Stimulated activated CD4-positive, alpha-beta T cell treated with anti-CD3 and anti-CD28 coated beads, Interleukin-12 subunit alpha, Interleukin-12 subunit beta, amount 100 ng/mL, for 48 hours (primary cell): ENCODE measurements at places on chromosomes 7 and 10.

DNA sequence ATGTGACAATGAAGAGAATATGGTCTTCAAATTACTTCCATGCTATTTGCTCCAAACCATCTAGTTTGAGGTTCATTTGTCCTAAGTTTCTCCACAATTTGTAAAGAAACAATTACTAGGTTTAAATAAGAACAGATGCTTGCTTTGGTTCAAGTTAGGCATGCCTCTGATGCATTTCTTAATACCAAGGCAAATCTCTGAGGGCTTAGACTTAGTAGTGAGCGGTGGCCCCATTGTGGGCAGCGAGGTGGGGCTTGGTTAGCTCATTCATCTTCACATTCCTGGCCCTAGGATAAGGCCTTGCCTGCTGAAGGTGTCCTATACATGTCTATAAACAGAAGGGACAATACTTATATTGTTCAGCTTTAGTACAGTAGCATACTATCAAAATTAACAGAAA, 52.4 kb upstream of the RHEB start:
- no peak for DNase-seq

DNA sequence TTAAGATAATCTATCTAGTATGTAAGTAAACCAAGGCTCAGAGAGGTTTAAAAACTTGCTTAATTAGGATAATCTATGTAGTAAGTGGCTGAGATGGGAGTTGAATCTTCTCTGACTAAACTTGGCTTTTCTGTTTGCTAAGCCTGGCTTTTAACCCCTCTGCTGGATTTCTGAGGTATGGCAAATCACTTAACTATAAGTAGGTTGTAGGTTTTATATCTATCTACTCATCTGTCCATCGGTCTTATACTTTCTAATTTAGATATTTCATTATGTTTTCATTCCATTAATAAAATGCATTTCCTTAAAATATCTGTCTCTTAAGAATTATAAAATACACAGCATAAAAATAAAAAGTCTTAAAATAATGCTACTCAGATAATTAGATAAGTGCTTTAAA, 59.4 kb downstream of the ST7 start:
- no peak for DNase-seq

GRCh38 chr7:155660758-155661093, 16.3 kb downstream of the RBM33 start:
- no peak for DNase-seq

GRCh38 chr7:101869026-101869900, 51.8 kb downstream of the CUX1 start:
- DNase-seq: no peak

DNA sequence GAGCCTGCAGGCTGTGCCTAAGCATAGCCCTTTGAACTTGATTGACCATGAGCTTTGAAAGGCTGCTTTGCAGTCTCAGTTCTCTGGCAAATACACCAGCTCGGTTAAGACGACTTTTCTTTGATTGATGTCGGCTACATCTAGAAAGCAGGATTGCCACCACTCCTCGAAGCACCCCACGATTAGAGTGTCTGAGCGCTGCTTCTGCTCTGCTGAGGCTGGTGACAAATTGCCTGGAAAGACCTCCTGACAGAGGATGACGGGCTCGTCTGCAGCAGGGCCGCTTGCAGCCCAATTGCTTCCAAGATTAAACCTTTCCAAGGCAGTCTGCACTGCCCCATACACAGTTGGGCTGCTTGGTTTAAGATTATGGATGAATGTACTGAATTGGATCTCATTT, 182.0 kb downstream of the CUX1 start:
- no peak for DNase-seq

- DNase-seq: no peak
Measured at GRCh38 chr7:124397134-124397533, 364.3 kb upstream of the TMEM229A start.

DNA sequence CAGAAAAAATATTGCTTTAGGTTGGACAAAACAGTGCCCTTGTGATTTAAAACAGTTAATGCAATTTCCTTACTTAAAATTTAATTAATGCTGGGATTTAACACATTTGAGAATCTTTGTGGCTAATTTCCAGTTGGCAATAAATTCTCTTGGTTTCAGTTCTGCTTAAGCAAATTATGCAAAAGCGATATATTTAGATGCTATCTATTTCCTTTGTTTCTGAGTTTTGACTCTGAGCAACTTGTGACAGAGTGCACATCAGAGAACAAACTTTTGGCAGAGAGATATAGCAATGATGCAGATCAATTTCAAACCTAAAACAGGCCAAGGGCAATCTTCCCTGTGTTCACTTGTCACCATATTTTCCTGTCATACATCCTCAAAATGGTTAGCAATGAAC, 933.6 kb upstream of the ZWINT start:
- no peak for DNase-seq

DNA sequence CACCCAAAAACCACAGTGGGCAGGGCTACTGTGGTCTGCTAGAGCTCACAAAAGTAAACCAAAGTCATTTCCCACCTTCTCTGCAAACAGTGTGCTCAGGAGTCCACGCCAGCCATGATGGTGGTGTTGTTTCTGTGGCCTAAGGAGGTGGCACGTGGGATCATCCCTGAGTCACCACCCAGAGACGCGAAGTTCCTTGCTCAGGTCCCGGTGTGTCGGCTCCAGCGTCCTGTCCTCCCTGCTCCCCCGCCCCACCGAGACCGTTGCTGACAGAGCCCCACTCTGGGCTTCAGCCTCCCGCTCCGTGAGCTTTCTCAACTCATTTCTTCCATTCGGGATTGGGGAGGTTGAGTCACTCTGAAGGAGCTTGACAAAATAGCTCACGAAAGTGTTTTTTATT, 118.7 kb downstream of the NPTX2 start:
- no peak for DNase-seq

DNA sequence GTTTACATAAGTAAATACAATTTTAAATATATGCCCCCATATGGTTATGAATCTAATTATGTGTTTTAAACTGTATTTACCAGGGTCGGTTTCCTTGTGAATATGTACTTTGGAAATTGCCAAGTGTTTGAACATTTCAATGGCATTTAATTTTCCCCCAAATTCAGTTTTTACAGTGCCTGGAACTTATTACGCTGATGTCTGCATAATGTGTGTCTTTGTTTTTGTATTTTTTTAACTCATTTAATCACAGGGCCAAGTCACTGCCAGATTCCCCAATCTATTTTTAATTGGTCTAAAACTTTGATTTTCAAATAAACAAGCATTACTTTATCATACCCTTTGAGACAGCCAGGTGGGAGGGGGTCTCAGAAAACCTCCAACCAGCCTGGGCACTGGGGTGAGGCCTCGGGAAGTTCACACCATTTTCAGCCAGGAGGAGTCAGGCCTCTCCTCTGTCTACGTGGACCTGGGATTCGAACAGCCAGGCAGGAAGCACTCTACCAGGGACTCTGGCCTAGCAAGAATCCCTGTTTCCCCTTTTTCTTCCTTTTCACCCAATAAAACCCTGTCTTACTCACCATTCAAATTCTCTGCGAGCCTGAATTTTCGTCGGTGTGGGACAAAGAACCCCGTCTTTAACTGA, 151.5 kb upstream of the COL1A2 start:
- no peak for DNase-seq

GRCh38 chr10:17548770-17549169, 68.4 kb downstream of the HACD1 start:
- no peak for DNase-seq

GRCh38 chr7:105635197-105635596, 53.9 kb upstream of the EFCAB10 start:
- DNase-seq: no peak

DNA sequence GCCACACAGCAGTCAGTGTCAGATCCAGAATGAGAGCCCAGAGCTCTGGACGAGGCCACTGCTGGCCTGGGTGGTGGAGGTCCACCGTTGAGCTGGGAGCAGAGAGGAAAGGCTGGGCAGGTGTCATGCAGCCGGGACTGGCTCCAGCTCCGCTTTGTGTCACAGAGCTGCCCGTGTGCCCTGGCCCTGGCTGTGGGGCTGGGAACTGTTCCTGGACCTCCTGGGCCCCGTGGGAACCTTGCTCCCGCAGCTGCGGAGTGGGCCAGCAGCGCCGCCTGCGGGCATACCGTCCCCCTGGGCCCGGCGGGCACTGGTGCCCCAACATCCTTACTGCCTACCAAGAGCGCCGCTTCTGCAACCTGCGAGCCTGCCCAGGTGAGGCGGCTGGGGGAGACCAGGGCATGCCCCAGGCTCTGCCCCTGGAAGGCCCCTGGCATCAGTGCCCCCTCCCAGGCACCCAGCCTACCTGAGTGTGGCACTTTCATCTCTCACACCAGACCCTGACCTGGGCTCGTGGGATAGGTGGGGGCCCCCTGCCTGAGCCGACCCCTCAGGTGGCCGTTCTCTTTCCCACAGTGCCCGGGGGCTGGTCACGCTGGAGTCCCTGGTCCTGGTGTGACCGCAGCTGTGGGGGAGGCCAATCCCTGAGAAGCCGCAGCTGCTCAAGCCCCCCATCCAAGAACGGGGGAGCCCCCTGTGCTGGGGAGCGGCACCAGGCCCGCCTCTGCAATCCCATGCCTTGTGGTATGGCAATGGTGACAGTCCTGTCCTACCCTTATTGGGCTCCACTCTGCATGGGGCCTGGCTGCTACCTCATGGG, 18.8 kb upstream of the ZNF862 start:
- no peak for DNase-seq

DNA sequence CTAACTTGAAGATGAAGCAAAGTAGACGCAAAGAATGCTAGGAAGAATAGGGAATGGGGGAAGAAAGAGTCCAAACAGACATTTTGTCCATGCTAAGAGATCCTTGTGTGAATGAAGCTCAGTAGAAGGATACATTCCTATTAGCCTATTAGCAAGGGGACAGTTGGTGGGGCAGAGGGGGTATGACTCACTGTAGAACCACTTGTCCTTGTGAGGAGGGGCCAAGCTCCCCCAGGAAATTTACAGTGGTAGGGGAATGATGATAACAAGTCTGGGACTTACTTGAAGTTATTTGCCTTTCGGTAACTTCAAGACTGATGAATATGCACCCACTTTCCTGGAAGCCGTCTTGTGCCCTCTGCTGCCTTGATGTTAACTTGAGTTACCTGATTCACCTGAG, 17.2 kb upstream of the SYPL1 start:
- DNase-seq: no peak

- DNase-seq: no peak
Measured at GRCh38 chr10:119084896-119085295, 4.3 kb upstream of the EIF3A start.

DNA sequence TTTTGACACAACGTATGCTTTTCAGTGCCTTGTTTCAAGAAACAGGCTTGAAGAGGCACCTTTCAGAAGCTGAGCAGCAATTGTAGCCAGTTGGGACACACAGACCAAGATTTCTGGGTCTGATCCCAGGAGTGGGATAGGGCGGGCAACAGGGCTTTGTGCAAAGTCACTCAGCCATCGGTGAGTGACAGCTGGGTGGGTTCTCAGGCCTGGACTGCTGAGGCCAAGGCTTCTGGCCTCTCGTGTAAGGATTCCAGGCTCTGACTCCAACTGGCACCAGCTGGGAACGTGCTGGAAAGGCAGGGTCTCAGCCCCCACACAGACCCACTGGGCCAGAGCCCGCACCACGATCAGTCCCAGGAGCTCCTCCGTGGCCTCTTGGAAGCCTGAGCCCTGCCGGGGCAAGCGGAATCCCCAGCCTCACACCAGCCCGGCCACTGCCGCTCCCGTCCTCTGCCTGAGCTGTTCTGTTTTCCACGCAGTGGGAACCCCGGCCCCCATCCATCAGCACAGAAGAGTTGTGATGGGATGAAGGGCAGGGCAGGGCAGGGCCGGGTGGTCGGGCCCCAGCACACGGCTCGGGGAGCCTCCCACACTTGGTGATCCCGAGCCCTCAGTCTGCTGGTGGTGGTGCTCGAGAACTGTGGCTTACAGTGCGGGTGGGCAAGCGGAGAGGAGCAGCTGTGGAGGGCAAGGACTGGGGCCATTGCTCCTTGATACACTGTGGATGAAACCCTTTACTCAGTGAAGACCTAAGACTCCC, 46.8 kb downstream of the VIPR2 start:
- no peak for DNase-seq

DNA sequence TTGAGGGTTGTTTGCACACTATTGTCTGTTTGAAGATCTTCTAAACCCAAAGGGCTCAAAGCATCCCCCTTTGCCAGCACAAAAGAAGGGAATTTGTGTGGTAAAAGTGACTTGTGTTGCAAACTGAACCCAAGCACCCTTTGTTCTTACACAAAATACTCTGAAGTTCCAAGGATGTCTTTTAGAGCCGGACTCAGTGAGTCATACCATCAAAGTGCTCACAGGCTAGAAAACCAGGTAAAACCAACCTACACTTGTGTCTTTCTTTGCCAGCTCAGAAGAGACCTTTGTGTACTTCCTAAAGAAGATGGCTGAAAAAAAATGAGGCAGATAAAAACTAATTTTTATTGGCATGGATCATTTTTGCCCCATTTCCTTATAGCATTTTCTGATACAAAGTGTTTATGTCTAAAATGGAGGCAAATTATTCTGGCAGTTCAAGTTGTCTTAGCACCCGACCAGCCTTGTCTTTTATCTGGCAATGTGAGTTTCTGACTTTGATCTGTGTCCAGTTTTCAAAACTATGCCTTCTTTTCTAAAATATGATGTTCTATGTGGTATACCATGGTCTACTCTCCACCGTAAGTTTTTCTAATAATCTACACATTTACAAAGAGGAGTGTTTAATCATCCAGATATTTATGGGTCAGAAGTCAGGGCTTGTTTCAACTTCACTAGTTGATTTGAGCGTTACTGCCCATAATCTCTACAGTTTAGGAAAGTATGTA, 128.4 kb upstream of the FZD1 start:
- DNase-seq: no peak

DNA sequence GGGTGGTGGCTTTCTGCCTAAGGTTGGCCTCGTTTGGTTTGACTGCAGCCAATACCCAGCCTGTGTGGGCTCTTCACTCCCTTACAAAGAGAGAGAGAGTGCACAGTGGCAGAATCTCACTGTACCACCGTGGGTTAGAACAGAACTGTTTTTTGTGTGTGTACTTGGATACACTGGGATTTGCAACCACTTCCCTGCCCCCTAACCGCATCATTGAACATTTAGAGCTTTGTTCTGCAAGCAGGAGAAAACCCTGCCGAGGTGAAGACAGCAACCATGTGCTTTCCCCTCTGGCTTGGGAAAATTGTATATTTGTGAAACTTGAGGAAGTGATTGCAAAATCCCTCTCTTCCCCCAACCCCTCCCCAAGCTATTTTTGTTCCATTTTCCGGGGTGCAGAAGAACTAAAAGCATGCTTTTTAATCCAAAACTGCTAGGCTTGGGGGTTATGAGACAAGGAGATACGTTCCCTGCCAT, 201.2 kb downstream of the TCF7L2 start:
- no peak for DNase-seq

DNA sequence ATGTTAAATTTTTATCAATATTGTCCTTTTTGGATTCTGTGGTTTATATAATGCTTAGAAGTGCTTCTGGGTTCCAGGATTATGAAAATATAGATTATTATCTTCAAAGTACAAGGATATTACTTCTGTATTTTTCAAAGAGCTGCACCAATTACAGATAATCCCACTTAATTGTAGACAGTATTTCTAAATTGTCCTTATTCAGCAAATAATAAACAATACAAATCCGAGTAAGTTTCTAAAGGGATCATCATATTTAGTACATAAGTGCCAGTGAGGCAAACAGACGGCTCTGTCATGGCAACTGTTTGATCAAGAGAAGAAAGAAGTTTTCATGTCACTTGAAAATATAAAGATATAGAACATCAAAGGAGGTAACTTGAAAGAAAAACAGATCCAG, 19.2 kb downstream of the ANKMY2 start:
- DNase-seq: no peak
